T-helper 22 cell (primary cell): ENCODE measurements at places on chromosomes 5 and 9.
A peak's percentile ranks its signal among the peaks of the same experiment; 100 is the strongest.

DNA sequence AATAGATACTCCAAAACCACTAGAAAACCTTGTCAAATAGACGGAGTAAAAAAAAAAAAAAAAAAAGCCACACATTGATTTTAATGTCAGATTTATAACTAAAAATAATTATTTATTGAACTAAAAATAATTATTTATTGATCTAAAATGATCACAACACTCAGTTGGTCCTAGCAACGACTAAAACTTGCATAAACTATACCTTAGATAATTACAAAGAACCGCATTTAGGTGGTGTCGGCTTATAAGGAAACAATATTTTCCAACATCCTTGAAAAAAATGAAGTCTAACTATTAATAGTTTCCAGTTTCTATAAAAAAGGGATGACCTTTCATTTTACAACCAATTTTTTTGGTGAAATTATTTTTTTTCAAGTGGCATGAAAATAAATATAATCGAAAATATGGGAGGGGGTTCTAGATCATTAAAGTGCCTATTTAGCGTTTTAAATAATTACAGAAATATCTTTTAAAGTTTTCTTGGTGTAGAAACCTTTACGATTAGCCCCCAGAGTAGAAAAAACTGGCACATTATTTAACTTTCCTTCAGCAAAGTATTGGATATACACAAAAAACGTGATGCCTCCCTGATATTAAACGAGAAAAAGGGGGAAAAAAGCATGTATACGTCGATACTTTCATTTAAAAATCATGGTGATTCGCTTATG, 3.7 kb downstream of the ARRDC3 start:
- DNase-seq: no peak

- DNase-seq: no peak
These were observed 5.5 kb upstream of the RASEF start for GRCh38 chr9:83068414-83068813.

DNA sequence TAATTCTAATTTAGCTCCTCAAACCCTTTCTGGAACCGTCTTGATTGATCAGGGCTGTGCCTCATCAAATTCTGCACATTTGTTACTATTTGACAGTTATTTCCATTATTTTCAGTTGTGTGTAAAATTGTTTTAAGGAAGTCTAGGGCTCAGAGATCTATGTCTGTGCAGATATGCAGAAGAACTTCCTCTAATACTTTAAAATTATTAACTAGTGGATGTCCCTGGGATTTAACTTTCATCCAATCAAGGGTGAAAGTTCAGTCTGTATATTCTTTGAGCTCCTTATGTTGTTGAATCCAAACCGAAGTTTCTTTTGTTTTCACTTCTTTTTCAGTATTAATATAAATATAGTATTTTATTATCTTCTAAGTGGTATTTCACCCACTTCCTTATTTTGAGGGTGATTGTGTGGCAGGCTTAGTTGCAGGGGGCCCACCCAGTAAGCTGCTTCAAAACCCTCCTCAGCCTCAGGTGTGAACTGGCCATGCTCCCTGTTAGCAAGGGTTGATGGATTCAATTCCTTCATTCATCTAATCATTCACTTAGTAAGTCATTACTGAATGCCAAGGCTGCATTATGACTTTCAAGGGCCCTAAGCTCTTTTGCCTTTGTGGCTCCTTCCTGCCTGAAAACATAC, 2.1 kb upstream of the CAMLG start:
- no peak for DNase-seq

GRCh38 chr9:21060919-21061561, 16.7 kb downstream of the IFNB1 start:
- DNase-seq: no peak

DNA sequence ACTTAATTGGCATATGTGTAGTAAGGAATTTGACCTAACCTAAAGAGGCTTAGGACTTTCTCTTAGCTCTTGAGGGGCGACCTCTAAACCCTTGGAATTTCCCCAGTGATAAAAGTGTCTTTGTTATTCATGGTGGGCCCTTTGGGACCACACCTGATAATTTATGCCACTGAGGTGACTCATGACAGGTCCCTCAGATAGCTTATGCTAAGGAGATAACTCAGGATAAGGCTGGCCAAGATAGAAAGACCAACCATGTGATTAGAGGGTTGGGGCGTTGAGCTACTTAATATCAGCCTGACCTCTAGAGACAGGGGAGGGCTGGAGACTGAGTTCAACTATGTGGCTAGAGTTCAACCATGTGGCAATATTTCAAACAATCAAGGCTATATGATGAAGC, 218.1 kb downstream of the AP3B1 start:
- DNase-seq: no peak

GRCh38 chr9:91160181-91160580, 201.5 kb downstream of the AUH start:
- no peak for DNase-seq

- no peak for DNase-seq
These were observed 1542.2 kb upstream of the CDH9 start for GRCh38 chr5:28580616-28581015.

GRCh38 chr5:129003232-129003631, 37.9 kb downstream of the SLC27A6 start:
- DNase-seq: no peak

DNA sequence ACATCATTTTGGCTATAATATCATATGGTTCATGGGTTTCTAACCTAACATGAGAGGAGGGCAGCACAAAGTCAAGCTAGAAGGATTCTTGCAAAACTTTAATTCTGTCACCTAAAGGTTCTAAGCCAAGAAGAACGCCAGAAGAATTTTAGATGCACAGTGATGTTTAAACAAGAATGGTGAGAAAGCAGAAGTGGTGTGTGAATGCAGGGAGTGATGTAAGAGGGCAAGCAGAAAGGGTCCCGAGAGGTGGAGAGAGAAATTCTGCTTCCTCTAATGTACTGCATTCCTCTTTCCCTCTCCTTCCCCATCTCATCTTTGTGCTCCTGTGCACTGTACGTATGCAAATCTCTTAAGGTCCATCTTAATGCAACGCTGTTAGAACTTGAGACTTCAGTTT, 2.1 kb upstream of the TRMO start:
- DNase-seq: no peak

DNA sequence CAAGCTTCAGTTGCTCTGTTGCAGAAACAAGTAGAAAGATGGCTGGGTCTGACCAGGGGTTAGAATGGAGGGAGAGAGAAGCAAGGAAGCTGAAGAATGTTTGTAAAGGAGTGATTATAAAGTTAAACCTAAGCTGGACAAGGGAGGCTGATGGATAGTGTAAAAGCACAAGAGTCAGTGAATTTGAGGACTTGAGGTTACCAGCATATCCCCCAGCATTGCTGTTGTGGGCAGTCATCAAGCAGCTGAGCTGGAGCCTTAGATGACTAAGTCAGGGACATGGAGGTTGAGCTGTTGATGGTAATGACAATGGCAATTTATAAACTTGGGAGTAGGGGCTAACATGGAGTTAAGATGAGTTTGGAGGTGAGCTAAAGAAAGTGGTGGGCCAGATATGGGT, 131.5 kb downstream of the ERCC6L2 start:
- DNase-seq: no peak

GRCh38 chr5:15383469-15383868, 116.5 kb upstream of the FBXL7 start:
- no peak for DNase-seq

DNA sequence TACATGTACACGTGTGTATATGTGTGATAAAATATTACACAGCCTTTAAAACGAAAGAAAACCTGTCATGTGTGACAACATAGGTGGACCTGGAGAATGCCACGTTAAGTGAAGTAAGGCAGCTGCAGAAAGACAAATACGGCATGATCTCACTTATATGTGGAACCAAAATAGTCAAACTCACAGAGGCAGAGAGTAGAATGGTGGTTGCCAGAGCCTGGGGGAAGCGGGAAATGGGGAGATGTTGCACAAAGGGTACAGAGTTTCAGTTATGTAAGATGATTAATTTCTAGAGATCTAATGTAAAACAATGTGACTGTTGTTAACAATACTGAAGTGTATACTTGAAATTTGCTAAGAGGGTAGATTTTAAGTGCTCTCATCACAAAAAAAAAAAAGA, 34.8 kb downstream of the ADAMTS12 start:
- no peak for DNase-seq

DNA sequence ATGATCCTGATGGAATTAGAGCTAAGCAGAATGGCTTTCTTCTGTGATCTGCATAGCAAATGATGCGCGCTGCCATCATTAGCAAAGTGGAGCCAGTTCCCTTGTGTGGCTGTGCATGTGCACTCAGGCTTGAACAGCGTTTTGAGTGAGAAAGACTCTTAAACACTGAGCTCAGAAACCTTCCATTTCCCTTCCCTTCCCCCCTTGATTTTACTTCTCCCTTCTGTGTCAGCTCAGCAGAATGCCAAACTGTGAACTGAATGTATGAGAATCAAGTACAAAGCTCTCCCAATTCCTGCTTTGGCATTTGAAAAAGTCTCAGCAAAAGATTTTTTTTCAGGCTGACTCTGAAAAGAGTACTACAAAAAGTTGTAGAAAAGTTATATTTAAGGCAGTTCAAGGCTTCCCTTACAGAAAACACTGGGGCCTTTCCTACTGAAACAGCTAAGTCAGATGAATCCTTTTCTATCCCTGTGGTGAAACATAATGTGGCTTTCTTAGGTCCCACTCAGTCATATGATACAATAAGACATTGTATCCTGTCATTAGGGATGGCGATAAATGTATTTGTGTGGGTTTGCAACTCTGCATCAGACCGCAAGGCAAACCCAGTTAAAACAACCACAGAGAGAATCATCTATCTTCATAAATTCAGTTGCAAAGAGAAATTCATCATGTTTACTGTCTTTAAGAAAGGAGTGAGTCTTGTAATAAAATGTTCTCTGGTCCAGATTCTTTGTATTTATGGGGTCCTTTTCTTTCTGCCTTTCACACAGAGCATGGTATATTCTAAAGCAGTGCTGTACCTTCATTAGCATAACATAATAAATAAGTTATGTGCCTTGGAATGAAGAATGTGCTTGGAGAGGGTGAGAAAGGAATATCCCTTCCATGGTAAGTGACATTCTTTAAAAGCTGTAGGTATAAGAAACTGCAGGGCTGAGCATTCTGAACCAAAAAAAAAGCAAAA, 222.6 kb downstream of the CAAP1 start:
- no peak for DNase-seq

GRCh38 chr9:126397056-126397455, 70.4 kb downstream of the MVB12B start:
- peak; percentile 64 for DNase-seq

GRCh38 chr9:134341306-134341705, 15.1 kb downstream of the RXRA start:
- DNase-seq: no peak

GRCh38 chr5:1827886-1828397, 26.7 kb downstream of the NDUFS6 start:
- DNase-seq: no peak

DNA sequence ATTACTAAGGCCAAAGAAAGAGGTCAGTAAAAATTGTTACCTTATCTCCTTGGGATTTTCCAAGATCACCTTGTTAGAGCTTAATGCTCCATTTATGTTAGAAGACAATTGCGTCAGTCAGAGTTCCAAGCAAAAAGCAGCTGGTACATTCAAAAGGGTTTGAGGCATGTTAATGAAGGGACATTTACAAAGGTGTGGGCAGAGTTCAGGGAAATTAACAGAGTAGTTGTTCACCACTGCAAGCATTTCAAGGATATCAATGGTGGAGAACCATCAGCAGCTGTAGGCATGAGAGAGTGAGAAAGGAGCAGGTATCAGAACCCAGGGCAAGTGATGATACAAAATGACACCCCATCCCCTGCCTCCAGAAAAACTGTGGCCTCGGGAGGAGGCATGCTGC, 17.0 kb upstream of the SMARCA2 start:
- no peak for DNase-seq

GRCh38 chr9:124376329-124376728, 38.9 kb downstream of the PSMB7 start:
- DNase-seq: no peak

GRCh38 chr5:64462391-64462790, 43.4 kb upstream of the RGS7BP start:
- no peak for DNase-seq

- no peak for DNase-seq
These were observed 20.7 kb downstream of the PTPN3 start for GRCh38 chr9:109477258-109478050.

DNA sequence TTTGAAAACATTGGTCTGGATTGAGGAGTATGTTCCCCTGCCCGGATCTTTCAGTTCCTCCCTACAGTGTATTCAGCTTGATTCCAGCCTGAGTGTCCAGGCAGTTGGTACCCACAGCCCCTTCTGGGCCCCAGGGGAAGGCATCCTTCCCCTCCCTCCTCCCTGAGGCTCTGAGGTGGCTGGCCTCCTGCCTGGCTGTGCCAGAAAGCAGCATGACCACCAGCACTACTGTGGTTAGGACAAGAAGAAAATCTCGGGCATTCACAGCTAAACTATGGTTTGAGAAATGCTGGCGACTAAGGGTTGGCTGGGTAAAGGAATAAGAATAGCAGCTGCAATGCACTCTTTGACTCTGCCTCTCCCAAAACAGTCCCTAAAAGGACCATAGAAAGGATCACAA, 84.6 kb upstream of the LIFR start:
- no peak for DNase-seq

GRCh38 chr9:9112001-9112720, 1312.6 kb upstream of the DMAC1 start:
- DNase-seq: no peak

- no peak for DNase-seq
These were observed 19.4 kb upstream of the LRRC14B start for GRCh38 chr5:171801-172331.

- DNase-seq: no peak
These were observed 298.8 kb downstream of the NSG2 start for GRCh38 chr5:174344335-174344734.

GRCh38 chr5:6510132-6510531, 61.5 kb downstream of the UBE2QL1 start:
- DNase-seq: no peak
